ENCODE measurements at places on chromosomes 12 and 14.
A peak's percentile ranks its signal among the peaks of the same experiment; 100 is the strongest.

DNA sequence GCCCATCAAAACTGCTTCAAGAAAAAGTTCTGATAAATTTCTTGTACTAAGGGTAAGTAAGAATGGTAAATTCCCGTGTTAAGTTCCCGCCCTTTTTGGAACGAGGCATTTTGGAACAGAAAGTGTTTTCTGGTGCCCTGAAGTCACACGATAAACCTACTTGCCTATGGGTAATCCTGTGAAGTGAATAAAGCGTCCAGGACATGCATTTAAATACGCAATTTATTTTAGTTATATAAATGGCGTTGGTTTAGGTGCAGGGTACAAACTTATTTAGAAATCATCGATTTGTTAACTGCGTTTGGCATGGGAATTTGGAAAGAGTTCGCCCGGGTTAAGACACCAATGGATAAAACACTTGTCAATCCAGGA, 715 bp upstream of the RAP1B start:
- no peak for DNase-seq

DNA sequence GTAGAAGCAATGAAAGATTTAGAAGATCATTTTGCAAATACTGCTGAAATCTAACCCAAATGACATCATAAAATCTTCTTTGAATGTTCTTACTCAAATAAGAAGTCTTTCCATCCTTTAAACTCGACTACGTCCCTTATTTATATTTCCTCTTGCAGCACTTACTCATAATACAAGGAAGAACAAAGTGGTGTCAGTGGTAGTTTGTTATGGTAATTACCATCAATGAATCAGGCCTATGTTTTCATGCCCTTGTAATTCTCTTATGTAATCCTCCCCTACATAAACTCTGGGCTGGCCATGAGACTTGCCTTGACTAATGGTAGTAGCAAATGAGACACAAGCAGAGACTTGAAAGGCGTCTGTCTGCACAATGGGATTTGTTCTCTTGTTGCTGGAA, 17.0 kb downstream of the EEA1 start:
- DNase-seq, result no peak

DNA sequence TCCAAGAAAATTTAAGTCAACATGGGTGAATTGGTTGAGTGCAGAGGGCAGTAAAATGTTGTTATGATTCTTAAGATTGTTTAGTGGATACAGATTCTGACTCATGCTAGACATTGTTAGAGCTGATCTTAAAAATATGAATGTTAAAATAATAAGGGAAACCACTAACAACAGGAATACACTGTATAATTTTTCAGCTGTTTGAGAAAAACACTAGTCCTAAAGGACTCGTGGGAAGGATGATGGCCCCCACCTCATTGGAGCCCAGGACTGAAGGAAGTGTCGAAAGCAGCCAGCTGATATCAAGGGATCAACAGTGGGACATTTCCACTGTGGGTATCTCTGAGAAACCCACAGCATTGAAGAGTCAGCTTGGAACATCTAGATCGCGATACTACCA, 82.9 kb upstream of the SCAF11 start:
- DNase-seq, result no peak

GRCh38 chr12:106955377-106956047, at the start of gene TMEM263:
Gene TMEM263, plus strand, starts transcription at chr12:106955907. Its CDS starts 11,210 bp downstream, at chr12:106967117.
- DNase-seq, result peak; percentile 95

DNA sequence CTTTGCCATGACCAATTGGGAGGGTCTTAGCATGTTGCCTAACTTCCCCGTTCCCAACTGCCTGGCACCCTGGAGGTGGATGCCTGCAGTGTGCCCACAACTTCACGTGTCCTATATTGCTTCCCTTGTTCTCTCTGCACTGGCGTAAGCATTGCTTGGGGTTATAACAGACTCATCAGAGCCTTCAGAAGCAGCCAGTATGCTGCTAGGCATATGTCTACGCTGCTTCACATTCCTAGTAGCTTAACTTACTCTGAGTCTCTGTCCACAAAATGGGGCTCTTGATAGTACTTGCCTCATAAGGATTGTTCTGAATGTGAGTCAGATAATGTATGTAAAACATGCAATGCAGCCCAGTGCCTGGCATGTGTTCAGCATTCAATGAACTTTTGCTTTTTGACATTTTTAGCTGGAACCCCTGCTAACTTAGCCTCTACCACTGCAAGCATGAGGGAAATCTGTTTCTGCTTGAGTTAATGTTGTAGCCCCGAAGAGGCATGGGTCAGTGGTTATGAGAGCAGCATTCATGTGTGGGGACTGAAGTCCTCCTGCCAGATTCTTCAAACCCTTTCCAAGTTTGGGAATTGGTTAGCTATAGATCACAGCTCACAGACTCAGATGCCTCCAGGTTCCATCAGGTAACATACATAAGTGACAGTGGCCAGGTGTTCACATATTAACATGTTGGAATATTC, 2.8 kb downstream of the SLC5A8 start:
- no peak for DNase-seq

GRCh38 chr14:45249856-45250575, 3.0 kb downstream of the MIS18BP1 start:
- no peak for DNase-seq

DNA sequence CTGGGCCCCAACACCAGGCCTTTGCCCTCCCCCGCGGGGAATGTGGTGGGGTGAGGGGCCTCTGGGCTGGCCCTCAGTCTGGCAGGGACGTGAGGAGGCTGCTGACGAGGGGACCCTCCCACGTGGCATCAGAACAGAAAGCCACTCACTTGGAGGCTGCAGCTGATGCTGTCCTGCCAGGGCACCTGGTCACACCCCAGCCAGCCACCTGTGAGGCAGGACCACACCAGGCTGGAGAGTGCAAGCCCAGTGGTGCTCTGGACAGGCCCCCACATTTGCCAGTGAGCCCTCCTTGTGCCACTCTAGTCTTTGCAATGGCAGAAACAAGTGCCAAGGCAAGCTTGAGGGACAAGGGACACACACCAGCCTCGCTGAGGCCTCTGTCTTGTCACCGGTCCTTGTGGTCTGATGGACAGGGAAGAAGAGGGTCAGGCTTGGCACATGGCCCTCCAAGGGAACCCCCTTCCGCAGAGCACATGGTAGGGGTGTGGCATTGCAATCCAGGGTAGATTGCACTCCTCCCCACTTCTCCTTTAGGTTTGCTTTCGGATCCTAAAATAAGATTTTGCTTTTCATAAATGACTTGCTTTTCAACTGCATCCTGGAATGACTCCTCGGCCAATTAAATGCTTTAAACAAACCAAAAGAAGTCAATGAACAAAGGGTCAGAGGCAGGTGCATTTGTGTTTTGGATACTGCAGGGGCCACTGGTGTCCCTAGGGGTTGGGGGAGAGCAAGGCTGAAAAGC, 53.7 kb downstream of the CCDC88C start:
- no peak for DNase-seq

DNA sequence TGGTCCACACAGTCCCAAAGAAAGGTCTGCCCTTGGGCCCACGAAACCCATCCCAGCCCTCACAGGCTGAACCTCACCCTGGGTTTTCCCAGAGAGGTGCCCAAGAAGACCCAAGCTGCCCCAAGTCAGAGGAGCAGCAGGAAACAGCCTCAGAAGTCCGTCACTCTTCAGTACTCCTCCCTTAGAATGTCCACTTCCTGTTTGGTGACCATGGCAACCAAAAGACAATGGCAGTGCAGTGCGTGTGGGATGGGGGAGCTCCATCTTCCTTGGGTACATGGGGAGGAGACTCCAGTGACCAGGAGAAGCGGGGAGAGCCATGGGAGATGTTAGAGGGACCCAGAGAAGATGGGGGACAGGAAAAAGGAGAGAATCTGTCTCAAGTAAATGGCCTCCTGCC, 11.3 kb downstream of the SELPLG start:
- no peak for DNase-seq

GRCh38 chr14:89618330-89618708, 201.3 kb upstream of the FOXN3 start:
- no peak for DNase-seq

GRCh38 chr12:105164068-105164467, 56.5 kb downstream of the WASHC4 start:
- DNase-seq, result no peak

DNA sequence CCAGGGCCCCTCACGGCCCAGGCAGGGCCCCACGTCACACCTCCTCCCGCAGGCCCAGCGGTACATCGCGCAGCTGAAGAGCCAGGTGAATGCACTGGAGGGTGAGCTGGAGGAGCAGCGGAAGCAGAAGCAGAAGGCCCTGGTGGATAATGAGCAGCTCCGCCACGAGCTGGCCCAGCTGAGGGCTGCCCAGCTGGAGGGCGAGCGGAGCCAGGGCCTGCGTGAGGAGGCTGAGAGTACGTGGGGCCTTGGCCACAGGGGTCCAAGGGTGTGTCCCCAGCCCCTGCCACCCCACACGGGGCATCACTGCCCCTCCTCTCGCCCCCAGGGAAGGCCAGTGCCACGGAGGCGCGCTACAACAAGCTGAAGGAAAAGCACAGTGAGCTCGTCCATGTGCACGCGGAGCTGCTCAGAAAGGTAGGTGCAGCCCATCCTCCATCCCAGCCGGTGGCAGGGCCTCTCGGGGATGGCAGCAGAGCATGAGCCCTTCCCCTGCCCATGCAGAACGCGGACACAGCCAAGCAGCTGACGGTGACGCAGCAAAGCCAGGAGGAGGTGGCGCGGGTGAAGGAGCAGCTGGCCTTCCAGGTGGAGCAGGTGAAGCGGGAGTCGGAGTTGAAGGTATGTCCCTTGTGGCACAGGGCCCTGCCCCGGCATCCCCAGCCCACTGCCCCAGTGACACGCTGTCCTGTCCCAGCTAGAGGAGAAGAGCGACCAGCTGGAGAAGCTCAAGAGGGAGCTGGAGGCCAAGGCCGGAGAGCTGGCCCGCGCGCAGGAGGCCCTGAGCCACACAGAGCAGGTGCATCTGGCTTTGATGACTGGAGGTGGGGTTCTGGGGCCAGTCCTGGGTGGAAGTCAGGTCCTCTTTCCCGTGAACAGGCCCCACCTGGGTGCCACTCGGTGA, 20.9 kb downstream of the HIP1R start:
- no peak for DNase-seq

DNA sequence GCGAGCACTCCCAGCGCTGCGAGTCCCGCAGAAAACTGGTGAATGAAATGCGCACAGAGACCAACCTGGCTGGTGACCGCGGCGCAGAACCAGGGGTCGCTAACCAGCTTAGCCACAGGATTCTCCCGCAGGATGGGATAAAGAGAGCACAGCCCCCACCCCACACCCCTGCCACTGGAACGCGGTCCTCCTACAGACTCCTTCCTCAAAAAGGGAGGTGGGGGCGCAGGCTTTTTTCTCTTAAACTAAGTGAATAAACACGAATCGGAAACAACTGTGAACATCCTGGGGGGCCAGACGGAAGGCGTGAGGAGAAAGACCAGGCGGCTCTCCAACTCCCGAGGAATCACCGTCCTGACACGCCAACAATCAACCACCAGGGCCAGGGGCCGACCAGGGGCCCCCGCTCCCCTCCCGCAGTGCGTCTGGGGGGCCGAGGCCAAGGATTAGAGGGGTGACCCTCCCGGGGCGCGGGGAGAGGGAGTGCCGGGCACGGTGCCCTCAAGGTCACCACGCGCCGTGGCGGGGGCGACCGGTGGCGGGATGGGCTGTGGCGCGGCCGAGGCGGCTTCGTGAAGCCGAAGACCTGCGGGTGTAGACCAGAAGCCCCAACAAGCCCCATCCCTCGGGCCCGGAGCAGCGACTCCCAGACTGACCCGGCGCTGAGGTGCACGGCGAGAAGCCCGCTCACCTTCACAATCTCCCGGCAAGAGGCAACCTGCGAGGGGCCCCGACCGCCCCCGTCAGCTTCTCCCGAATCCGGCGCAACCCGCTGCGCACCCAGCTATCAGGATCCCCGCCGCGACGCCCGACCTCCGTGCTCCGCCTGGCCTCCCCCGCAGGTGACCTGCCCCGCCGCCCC, 704 bp downstream of the ATP2B1 start:
- no peak for DNase-seq

DNA sequence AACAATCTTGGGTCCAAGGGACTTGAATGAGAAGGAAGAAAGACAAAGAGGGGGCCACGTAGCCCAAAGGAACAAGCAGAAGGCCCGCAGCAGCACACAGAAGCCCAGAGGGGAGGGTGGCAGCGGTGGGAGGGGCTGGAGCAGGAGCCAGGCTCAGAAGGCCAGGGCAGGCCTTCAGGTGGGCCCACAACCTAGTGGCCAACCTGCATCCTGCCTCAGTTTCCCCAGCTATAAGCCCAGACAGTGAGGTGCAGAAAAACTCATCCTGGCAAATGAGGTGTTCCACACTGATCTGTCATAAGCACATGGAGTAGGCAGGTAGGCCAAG, 34.1 kb downstream of the LTBP2 start:
- DNase-seq, result no peak

- DNase-seq, result no peak
Measured at GRCh38 chr14:32230695-32231280, 27.7 kb upstream of the RNU6-8 start.

DNA sequence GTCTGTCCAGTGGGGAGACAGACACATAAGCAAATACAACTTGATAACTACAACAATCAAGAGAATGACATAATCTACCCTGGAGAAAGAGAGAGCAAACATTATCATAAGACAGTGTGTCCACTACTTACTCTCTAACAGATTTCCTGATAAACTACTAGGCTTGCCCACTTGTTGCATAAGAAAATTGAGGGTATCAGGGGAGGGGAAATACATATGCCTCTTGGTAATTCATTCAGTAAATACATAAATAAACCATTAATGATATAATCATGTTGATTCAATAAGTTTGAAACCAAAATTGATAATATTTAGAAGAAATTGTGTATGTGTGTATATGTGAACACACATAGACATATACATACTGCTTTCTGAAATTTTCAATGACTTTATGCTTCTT, 76.6 kb downstream of the ERGIC2 start:
- no peak for DNase-seq

DNA sequence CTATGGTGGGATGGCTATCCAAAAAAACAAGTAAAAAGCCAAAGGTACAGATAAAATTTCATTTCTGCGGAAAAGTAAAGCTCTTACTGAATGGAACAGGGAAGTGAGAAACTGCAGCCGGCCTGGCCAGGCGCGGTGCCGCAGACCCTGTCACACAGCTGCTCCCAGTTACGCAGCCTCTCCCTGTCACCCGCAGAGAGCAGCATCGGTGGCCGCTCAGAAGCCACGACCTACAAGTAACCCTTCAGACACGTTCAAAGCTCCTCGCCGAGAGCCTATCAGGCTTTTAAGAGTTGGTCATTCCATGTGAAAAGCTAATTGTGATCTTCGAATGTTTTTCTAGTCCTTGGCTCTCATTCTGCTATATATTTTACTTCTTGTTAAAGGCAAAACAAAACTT, 11.0 kb upstream of the ANKLE2 start:
- no peak for DNase-seq

DNA sequence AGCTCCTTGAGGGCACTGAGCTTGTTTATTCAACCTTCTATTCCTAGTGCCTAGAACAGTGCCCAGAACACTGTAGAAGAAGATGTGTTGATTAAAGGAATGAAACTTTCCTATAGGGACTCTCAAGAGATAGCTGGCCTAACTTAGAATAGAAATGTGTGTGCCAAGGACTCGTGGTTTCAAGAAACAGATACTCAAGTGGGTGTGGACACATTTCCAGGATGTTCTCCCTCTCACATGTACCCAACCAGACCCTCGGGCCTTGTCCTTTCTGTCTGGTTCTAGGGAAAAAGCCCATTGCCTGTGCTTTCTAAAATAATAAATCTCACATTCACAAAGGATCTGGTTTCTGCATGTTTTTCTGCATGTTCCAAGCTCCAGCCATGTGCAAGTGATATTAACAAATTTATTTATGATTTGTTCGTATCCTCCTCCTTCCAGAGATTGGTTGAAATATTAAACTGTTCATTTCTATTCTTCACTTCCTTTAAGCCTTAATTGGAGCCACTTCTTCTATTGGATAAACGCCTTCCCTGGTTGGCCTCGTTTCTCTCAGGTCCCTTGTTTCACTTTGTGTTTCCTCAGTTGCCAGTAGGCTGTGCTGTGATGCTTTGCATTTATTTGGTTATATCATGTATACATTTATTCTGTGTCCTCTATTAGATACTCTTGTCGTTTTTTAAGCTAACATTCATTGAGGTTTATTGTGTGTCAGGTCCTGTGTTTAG, 89.8 kb downstream of the CRADD start:
- DNase-seq, result no peak
